ENCODE measurements at places on chromosomes 13 and 19.

DNA sequence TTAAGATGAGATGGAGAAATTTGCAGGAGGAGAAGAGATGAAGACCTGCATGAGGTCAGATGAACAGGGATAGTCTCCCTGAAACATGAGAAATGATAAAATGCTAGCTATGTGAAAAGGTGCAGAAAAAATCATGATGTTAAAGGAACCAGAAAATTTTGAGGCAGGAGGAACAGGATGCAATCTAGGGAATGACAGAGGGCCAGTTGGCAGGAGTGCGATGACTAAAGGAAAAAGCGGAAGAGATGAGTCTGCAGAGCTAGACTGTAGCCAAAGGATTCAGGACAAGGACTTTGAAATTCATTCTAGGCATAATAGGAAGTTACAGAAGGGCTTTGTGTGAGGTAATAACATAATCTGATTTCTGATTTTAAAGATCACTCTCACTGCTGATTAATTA lies 77.9 kb downstream of the TRPC4 start:
- DNase-seq, result no peak

DNA sequence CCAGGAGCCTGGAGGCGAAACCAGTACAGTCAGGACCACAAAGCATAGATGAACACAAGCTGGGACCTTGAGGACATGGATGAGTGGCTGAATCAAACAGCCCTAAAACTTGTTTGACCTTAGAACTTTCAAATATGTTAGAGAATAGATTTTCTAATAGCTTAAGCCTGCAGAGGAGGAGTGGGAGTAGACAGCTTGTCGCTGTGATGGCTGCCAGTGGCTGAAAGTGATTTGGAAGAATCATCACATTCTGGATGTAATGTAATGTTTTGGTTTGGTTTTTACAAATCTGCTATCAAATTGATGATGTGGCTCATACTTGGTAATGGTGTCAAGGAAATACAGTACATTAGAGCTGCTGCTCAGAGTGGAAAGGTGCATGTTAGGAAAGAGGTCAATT lies 12.0 kb downstream of the IGFL3 start:
- DNase-seq, result no peak

GRCh38 chr13:108895220-108895704 lies 265.9 kb downstream of the MYO16 start:
- no peak for DNase-seq

DNA sequence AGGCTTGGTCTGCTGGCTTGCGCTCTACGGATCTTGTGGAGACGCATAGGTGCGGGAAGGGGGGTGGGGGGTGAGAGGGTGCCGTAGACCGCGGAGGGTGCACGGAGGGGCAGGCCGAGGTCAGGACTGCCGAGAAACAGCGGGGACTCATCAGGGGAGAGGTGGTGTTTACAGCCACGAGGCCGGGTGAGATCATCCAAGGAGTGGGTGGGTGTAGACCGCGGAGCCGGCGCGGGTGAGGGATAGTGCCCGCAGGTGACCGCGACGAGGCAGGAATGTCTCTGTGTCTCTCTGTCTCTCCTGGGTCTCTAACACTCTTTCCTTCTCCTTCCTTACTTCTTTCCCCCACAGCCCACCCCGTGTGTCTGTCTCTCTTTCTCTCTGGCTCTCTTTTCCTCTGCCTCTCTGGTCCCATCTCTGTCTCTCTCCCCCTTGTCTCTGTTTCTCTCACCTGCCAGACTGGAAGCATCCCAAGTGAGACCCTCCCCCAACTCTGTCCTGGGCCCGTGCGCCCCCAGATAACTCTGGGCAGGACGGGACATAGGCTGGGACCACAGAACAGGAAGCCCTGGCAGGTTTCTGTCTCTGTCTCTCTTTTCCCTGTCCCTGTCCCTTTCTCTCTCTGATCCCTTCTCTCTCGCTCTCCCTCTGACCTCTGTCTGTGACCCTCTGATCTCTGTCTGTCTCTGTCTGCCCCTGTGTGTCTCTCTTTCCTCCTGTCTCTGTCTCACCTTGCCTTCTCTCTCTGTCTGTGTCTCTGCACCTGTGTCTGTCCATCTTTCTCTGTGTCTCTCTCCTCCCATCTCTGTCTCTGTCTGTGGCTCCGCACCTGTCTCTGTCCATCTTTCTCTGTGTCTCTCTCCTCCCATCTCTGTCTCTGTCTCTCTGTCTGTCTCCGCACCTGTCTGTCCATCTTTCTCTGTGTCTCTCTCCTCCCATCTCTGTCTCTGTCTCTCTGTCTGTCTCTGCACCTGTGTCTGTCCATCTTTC lies 1.8 kb upstream of the KLK4 start:
- DNase-seq, result no peak

DNA sequence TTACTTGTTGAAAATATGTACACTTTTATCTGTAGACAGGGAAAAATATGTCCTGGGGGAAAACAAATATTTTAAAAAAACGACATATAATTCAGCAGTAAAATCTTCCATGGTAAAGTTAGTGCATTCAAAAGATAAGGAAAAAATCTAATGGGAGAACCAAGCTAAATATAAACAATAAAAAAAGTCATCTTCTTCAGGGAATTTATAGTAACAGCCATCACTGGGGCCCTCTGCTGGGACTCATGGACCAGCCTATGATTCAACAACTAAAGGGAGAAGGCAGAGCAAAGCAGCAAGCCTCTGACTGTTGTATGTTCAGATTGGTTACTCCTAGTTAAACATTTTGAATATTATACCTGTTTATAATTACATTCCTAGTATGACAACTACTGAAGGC lies 93.0 kb downstream of the ITGBL1 start:
- no peak for DNase-seq

GRCh38 chr19:49423985-49424303 lies 703 bp upstream of the PTH2 start:
- no peak for DNase-seq

All from retina (tissue), 1 donor.